ENCODE measurements at places on chromosomes 13 and 19. TPM values are rescaled to one million over a fixed set of nuclear protein-coding genes. Genes with fewer than 3 reads are reported as not detected.

WDR87 gene
- total RNA-seq, result not detected

DNA sequence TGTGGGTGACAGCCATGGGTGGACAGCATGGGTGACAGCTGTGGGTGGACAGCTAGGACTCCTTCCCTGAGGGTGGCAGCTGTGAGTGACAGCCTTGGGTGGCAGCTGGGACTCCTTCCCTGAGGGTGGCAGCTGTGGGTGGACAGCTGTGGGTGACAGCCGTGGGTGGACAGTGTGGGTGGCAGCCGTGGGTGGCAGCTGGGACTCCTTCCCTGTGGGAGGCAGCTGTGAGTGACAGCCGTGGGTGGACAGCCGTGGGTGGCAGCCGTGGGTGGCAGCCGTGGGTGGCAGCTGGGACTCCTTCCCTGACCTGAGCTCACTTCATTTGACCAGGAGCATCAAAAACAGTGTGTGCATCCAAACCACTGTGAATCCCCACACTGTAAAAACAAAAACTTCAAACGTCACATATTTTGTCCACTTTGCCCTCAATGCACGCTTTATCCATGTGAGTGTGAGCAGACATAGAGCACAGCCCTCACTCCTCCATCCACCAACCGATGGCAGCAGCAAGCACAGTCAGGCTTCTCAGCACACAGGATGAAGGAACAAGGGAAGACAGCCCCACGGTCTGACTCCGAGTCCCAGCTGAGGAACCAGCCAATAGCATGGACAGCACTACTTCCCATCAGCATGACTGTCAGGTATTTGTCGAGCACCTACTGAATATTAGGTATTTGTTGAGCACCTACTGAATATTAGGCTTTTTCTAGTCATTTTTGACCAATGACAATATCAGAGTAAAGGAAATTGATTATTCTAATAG lies 1.6 kb upstream of the CFAP97D2 start:
- no peak for DNase-seq

B3GNT8 gene
- total RNA-seq, result 1.4 TPM

ZNF586 gene
- total RNA-seq, result 9.3 TPM
